ENCODE measurements at places on chromosomes 6 and 20. TPM values are rescaled to one million over a fixed set of nuclear protein-coding genes. Genes with fewer than 3 reads are reported as not detected.

GRCh38 chr6:69785697-69786096, 11.1 kb downstream of the LMBRD1 start:
- no peak for DNase-seq

DNA sequence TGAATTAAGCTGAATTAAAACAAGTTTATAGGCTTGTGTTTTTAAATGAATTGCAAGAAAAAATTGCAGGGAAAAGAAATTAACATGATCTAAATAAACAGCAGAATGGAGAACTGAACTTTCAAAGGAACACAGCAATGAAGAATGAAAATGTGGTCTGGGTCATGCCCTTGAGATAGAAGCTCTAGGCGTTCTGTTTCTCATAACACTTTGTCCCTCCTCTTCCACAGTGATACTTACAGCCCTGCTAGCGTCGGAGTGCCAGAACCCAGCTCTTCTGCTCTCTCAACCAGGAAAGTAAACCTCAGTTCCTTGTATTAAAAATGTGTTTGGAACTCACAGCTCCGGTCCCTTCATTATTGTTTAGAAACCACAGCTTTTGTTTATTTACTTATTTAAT, 11.4 kb downstream of the HMGCLL1 start:
- DNase-seq = no peak

DNA sequence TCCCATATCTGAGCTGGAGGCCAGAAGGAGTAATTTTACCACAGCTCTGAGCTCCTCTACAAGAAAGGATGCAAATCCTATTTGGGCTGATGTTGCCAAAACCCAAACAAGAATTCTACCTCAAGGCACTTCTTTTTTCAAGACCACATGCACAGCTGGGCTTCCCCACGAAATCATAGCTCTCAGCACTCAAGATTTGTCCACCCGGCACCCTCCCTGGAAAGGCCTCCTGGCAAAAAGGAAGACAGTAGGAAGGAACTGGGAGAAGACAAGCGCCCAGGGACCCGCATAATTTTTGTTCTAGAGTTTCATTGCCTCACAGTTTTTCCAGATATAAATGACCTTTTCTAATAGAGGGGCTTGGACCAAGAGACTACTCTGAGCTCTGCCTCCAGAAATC, 90.5 kb downstream of the BANF2 start:
- DNase-seq = no peak

GRCh38 chr6:5481033-5481432, 219.7 kb downstream of the FARS2 start:
- peak; percentile 55 for DNase-seq

- DNase-seq = no peak
Measured at GRCh38 chr6:72476051-72476450, 145.8 kb upstream of the KCNQ5 start.

The RFX6 gene
- total RNA-seq = not detected

The ERVFRD-1 gene
- total RNA-seq = not detected

The BANF2 gene
- not detected for total RNA-seq

DNA sequence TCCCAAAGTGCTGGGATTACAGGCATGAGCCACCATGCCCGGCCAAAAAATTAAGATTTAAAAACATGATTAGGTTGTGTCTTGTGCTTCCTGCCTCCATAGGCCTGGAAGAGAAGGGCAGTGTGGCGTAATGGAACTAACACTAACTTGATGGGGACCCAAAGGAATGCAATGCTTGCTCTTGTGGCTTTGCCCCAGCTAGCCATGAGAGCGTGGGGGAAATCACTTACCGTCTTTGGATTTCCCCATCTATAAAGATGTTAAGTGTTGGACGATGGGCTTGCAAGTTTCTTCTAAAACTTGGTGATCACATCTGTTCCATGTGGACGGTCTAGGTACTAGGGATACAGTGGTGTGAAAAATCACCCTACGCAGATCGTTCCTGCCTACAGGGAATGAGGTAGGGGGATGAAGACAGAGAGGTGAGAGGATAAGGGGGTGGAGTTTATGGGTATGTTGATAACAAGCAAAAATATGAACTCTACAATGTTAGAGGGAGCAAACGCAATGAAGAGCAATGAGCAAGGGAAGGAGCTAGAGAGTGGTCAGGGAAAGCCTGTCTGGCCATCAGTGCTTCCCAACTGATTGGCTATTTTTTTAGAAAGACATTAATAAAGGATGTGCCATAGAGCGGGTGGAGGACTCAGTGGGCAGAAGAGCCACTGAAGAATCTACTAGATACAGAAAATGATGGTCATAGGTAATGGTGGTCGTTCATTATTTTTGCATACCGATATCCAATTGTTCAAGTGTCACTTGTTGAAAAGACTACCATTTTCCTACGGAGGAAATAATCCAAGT, 165.2 kb downstream of the BCAS1 start:
- DNase-seq = no peak

- no peak for DNase-seq
Measured at GRCh38 chr20:61178551-61179071, 73.5 kb upstream of the CDH4 start.

- no peak for DNase-seq
Measured at GRCh38 chr6:54014440-54014839, 96.8 kb upstream of the MLIP start.

The POU5F1 gene
- total RNA-seq = 0.74 TPM

DNA sequence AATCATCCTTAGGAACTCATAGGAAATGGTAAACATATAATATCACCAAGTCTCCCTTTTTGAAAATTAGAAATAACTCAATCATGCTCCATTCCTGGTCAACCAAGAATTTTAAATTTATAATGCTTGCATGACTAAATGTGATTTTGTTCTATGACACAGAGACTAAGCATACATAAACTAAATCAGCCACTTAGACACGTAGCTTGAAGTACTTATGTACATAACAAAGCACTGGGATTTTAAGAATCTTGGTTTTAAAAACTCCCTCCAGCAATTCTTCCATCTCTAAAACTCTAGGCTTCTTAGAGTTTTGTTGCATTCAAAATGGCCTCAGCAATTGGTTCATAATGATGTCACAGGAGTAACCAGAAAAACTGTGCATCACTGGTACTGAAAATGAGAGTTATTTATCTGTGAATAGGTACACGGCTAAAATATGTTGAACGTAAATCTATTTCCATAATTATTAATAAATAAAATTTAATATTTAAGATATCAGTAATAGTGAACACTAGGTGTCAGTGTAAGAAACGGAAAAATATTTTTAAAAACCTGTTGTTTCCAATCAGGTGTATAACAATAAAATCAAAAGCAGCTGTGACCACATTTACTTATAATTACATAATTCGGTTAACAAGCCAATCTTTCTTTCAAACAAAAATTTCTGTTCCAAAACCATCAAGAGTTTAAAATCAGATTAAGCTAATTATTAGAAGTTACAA, 241.6 kb upstream of the RUNX2 start:
- DNase-seq = no peak

DNA sequence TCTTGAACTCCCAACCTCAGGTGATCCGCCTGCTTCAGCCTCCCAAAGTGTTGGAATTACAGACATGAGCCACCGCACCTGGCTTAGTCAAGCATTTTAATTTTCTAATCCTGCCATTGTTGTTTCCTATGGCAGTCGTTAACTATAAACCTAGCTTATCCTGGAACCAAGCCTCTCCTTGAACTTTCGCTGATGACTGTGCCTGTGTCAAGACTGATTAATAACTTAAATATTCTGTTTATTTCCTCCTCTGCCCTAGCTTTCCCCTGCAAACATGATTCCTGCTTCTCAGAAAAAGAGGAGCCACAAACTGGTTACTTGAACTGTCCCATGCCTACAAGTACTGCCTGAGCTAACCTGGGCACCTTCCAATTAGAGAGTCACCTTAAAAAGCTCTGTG, 1.5 kb downstream of the VNN1 start:
- DNase-seq = no peak

DNA sequence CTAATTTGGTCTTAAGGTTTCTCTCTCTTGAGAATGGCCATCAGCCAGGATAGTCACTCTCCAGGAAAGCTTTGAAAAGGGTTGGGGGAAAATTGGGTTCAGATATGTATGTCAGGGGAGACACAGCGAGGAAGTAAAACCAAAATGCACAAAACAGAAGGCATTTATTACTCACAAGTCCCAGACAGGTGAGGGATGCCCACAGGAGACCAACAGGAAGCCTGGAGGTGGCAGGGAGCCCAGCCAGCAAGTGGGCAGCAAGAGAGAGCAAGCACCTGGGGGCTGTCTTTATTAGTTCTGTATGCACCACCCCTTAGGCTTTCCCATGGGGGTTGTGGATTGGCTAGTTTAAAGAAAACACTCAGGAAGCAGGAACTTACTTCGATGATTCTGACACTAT, 707.7 kb downstream of the KIF16B start:
- DNase-seq = no peak

DNA sequence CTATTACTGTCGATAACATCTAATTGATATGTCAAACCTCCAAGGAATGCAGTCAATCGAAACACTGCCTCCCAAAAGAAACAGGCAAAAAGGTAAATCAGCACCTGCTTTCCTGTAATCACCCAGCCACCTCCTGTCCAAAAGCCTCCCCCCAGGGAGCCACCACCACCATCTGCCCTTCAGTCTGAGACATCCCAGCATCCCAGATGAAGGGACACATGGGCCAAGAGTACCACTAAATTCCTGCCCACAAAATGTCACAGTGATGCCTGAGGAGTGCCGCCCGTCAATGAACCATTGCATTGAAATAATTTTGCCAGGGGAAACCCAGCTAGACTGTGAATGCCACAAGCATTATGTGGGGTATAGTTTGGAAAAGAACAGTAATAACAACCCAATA, 401.7 kb downstream of the ZFAND3 start:
- no peak for DNase-seq

The SLC2A10 gene
- 8.5 TPM for total RNA-seq

DNA sequence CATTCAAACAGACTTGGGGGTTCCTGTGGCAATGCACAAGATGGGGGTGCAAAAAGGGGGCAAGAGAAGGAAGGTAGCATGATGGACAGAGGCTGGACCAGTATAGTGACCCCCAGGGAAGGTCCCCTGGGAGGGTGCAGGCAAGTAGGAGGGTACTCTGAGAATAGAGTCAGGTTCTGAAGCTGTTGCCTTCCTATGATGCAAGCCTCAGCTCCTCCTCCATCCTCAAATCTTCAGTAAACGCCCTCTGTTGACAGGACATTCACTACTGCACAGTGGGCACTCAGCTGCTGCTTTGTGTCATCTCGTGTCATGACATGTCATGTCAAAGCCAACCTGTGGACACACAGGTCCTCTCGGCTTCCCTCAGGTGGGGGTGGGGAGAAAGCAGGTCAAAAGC, 5.8 kb upstream of the SDCBP2 start:
- no peak for DNase-seq

GRCh38 chr20:56166781-56167465, 81.6 kb upstream of the MC3R start:
- DNase-seq = no peak

GRCh38 chr20:23446505-23446904, 6.2 kb downstream of the CST11 start:
- peak; percentile 37 for DNase-seq

GRCh38 chr6:170099387-170099786, 191.5 kb downstream of the DLL1 start:
- no peak for DNase-seq

DNA sequence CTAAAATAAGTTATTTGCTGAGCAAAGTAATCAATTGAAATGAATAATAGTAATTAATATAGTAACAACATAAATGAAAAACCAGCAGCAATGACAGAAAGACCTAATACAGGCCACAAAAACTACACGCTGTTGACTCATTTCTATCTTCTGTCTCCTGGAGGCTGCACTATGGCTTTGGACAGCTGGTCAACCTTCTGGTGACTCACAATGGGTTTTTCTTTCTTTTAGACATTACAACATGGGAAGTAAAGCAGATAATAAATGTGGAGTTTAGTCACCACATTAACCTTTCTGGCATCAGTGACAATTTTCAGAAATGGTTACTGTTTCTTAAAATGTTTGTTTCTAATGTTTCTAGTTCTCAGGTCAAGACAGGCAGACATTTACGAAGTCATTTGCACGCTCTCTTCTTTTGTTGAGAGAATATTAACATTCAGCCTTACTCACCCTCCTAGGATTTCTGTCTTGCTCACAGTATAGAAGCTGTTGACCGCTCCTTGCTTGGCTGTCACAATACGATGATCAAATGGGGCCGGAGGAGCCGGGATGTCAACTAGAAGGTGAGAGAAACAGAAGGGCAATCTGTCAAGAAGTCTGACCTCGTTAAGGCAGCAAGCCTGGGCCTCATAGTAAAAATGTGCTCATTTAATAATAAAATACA, 62.2 kb downstream of the MYLK4 start:
- no peak for DNase-seq

The L3MBTL1 gene
- 6.1 TPM for total RNA-seq

The GPR6 gene
- not detected for total RNA-seq

- DNase-seq = peak; percentile 81
Measured at GRCh38 chr20:6122873-6123648, at the start of gene FERMT1. Gene FERMT1 (minus strand): TSS chr20:6123030. CDS start chr20:6119554, 3,476 bp downstream.

DNA sequence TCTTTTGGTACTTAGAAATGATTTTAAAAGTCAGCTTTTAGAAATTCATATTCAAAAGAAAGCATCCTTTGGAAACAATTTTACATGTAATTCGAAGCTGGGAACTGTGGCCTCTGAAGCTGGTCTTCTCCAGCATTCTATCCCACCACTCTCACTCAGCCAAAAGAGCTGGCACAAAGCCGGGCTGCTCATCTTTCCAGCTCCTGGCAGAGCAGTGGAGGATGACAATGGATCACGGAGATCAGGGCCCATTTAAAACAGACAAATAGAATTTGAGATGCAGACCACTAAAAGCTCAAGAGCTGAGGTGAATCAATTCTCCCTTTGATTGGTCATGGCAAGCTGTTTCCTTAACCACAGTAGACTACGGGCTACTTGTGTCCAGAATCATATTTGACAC, 60.6 kb downstream of the OTOR start:
- DNase-seq = no peak

DNA sequence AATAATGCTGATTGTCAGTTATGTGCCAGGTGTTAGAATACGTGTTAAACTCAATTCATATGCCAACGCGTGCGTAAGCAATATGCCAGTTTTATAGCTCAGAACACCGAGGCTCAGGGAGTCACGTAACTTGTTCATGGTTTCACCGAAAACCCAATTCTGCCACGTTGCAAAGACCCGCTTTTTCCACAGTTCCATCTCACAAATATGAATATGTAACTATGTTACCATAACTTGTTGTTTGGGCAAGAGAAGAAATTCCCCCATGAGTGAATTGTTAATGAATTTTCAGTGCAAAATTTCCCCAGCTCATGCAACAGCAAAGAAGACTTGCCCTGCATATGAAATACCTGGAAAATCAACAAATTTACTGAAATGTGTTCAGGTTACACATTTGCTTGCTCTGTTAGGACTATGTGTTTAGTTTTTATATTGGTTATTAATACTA, 30.1 kb downstream of the SF3B5 start:
- no peak for DNase-seq

GRCh38 chr6:170278743-170279094, 12.2 kb downstream of the DLL1 start:
- DNase-seq = no peak

GRCh38 chr6:473768-474452, 82.4 kb downstream of the IRF4 start:
- DNase-seq = peak; percentile 29

The PPP1R16B gene
- total RNA-seq = 5.1 TPM

The RPP40 gene
- total RNA-seq = 2.6 TPM

- no peak for DNase-seq
Measured at GRCh38 chr6:157537556-157537955, 156.6 kb downstream of the ZDHHC14 start.

The PSORS1C1 gene
- total RNA-seq = 4.5 TPM
